ENCODE measurements at places on chromosomes 7 and 10.

DNA sequence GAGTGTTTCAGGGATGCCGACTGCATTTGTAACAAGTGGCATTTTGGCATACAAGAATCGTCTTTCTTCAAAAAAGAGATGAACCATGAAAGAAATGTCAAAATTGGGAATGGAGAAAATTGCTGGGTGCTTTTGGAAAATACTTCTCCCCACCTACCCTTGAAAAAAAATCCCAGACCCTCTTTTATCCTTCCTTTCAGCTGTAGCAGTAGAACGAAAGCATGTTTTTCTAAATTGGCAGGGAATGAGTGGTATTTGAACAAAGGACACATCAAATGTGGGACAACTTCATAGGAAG is 187.5 kb downstream of the NRP1 start:
- DNase-seq: no peak

DNA sequence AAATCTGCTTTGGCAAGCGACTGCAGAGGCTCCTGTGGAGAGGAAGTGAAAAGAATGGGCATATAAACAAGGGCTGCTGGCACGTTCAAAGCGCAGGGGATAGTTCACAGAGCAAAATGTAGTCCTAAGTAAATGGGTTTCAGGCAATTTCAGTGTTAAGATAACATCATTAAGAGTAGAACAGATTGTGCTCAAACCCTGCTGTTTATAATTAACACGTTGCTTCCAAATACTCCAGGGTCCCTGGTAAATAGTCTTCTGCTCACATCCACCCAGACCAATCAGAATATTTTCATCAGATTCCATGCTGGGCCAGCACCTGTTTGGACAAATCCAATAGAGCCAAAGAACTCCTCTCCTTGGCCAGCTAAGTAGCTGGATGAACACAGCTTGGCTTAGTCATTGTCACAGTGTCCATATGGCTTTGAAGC is 81.4 kb downstream of the ORC5 start:
- DNase-seq: no peak

GRCh38 chr10:31574577-31574976 is 255.6 kb downstream of the ZEB1 start:
- no peak for DNase-seq

DNA sequence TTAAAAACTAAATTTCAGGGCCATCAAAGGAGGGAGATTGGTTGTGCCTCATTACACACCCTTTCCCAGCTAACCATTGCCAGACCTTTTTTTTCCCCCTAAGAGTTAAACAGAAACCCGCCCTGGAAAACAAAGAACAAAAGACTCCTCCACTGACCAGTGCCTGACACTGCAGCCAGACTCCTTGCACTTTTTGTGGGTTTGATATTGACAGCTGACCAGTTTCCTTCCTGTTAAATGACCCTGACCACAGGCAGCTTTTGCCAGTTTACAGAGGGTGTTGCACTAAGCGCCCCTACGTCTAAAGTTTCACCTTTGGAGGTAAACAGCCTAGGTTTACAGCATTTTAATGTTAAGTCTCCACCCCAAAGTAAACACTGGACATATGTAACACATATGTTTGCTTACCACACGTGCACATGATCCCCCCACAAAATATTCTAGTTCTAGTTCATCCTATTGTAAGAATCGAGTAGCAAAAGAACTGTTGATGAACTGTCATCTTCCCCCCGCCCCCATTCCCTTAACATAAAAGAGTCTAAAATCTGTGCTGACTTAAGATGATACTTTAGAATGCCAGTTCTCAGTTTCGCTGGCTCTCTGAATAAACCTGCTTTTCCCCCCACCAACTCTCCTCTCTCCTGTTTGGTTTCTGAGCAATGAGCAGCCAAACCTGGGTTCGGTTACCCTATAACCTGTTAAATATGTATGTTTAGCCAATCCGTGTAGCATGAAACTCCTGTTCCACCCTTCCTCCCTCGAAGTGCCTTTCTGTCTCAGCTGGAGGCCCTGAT is 38.0 kb downstream of the FOXI2 start:
- DNase-seq: no peak

GRCh38 chr7:80883154-80884025 is 35.5 kb downstream of the SEMA3C start:
- DNase-seq: peak; percentile 97
